ENCODE measurements at places on chromosomes 3 and 15.

DNA sequence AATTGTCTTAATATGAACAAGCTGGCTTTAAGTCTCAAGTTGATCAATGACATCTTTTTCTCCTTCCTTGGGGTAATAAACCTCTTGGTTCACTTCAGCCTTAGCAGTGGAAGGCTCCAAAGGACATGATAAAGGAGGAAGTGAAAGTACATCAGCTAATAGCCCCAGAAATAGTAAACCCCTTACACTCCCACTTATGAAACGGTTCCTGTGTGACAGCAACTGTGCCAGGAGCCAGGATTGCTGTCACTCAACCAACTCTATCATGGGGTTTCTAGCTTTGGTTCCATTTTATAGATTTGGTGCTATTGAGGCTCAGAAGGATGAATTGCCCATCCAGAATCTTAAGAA is 216.7 kb downstream of the ABHD5 start:
- no peak overlapping the region for H3K27ac ChIP-seq
- H3K36me3 ChIP-seq: no peaks in the 10 kb centered on the region
- DNase-seq: no peak
- H3K4me1 ChIP-seq: no peaks in the 10 kb centered on the region
- no peak overlapping the region for H3K4me3 ChIP-seq
- H3K27me3 ChIP-seq: no peaks in the 10 kb centered on the region

DNA sequence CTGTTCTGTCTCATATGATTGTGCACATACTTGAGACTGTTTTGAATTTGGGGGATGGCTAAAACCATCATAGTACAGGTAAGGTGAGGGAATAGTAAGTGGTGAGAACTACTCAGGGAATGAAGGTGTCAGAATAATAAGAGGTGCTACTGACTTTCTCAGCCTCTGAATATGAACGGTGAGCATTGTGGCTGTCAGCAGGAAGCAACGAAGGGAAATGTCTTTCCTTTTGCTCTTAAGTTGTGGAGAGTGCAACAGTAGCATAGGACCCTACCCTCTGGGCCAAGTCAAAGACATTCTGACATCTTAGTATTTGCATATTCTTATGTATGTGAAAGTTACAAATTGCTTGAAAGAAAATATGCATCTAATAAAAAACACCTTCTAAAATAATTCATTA is 5.1 kb downstream of the CCR5 start:
- H3K4me1 ChIP-seq: peaks cover 6% of the 10 kb centered on the region
- H3K4me3 ChIP-seq: no peak overlapping the region
- H3K36me3 ChIP-seq: no peaks in the 10 kb centered on the region

GRCh38 chr3:33717616-33717865 is 513 bp downstream of the CLASP2 start:
- no peak for DNase-seq
- H3K4me1 ChIP-seq: peaks cover 15% of the 10 kb centered on the region
- H3K27ac ChIP-seq: peak overlapping the region; percentile 97
- peak overlapping the region; percentile 71 for H3K4me3 ChIP-seq

DNA sequence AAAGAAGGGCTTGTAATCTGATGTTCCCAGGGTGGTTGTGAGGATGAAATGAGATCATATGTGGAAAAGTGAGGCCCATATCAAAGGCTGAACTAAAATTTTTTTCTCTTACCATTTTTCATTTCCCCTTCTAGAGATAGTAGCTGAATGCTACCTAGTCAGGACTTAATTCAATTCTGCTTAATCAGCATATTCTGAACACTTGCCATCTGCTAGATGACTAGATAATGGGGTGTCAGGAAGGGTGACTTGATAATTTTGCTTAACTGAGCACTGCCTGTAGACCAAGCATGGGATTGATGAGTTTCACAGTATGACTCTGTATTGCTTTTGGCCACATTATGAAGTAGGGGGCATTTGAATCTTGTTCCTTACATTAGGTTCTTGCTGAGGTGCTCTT is 136.2 kb downstream of the CHST2 start:
- no peaks in the 10 kb centered on the region for H3K4me1 ChIP-seq
- no peaks in the 10 kb centered on the region for H3K36me3 ChIP-seq
- DNase-seq: peak; percentile 20

GRCh38 chr3:186094696-186095425 is 14.0 kb downstream of the ETV5 start:
- no peak overlapping the region for H3K27ac ChIP-seq
- H3K36me3 ChIP-seq: no peaks in the 10 kb centered on the region

DNA sequence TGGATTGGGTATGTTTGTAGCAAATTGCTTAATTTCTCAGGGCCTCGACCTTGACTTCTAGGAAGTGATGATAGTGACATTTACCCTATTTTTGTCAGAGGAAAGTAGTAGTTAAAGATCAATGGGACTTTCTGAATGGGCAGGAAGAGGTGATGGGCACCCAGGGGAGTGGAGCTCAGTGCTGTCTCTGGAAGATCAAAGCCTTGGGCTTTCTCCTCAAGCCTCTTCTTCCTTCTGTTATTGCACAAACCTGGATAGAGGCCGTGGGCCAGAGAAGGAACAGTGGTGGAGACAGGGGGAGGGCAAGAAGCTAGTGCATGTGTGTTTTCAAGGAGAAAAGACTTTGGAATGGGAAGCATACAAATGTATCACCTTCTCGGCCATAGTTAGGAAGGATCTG is 44.9 kb upstream of the EOMES start:
- H3K27ac ChIP-seq: no peak overlapping the region
- no peaks in the 10 kb centered on the region for H3K27me3 ChIP-seq
- DNase-seq: no peak
- H3K36me3 ChIP-seq: no peaks in the 10 kb centered on the region
- no peak overlapping the region for H3K4me3 ChIP-seq
- no peaks in the 10 kb centered on the region for H3K4me1 ChIP-seq

GRCh38 chr15:82969353-82969752 is 16.7 kb upstream of the RAMAC start:
- no peaks in the 10 kb centered on the region for H3K36me3 ChIP-seq
- no peaks in the 10 kb centered on the region for H3K27me3 ChIP-seq
- DNase-seq: no peak
- no peaks in the 10 kb centered on the region for H3K4me1 ChIP-seq

GRCh38 chr3:146550070-146550615 is 5.7 kb upstream of the PLSCR1 start:
- no peaks in the 10 kb centered on the region for H3K4me1 ChIP-seq
- no peaks in the 10 kb centered on the region for H3K27me3 ChIP-seq
- H3K27ac ChIP-seq: no peak overlapping the region
- no peak for DNase-seq
- no peaks in the 10 kb centered on the region for H3K36me3 ChIP-seq

- peak overlapping the region; percentile 80 for H3K4me3 ChIP-seq
- peak overlapping the region; percentile 86 for H3K27ac ChIP-seq
- H3K4me1 ChIP-seq: peaks cover 56% of the 10 kb centered on the region
- H3K27me3 ChIP-seq: no peaks in the 10 kb centered on the region
- H3K36me3 ChIP-seq: no peaks in the 10 kb centered on the region
Measured at GRCh38 chr3:38454884-38455638, 1.4 kb downstream of the ACVR2B start.

DNA sequence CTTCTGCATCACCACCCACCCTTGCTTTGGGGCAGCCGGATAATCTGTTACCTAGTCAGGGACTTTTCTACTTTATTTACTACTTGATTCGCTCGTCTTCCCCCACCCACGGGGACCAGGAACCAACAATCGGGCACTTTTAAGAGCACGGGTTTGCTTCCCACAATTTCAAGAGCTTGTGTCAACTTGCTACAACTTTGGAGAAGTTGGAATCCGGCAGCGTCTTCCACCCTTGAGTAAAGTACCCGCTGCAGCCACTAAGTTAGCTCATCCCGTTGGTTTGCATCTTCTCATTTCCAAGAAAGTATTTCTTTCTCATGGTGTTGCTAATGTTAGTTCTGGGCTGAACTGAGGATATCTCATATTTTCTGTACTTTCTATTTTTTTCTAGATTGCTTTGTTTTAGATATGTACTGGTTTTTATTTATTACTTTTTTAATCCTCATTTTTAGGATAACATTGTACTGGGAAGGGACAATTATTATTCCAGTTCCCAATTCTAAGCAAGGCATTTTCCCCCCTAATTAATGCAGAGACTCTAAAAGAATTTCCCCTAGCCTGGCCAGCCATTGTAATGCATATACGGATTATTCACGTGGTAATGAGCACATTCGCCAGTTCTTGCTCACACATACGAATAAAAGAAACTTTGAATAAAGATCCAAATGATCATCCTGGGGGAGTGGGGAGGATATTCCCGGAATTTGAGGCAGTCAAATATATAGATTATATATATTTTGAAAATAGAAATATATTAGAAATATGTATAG is 4.0 kb downstream of the SOX2 start:
- peak overlapping the region; percentile 7 for H3K27ac ChIP-seq
- H3K4me3 ChIP-seq: no peak overlapping the region
- no peak for DNase-seq
- peaks cover 16% of the 10 kb centered on the region for H3K4me1 ChIP-seq
- H3K27me3 ChIP-seq: peaks cover 11% of the 10 kb centered on the region
- no peaks in the 10 kb centered on the region for H3K36me3 ChIP-seq

DNA sequence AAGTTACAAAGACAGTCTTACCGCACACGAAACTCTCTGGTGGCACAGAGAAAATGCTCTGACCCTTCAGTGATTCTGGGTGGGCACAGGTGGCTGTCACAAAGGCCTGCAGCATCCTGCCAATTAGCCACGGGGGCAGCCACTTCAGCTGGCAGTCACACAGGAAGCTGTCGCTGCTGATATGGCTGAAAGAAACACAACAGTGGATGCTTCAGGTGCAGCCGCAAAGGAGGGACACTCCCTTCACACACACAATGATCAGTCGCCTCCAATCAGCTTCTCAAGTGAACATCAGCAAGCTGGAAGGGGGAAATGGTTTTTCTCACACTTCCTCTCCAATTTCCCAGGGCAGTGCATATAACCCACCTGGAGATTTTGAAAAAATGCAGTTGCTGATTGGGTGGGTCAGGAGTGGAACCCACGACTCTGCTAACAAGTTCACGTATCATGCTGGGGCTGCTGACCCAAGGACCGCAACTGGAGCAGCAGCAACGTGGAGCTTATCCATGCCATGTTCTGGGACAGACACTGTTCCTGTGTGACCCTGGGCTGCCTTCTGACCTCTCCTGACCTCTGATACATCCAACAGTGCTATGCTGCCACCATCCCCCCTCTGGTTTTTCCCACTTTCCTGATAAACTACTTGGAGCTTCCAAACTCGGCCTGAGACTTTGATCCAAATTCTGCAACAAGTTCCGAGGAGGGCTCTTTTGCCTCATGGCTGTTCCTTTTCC is 106.6 kb downstream of the LRIG1 start:
- no peak overlapping the region for H3K4me3 ChIP-seq
- no peak for DNase-seq
- no peaks in the 10 kb centered on the region for H3K36me3 ChIP-seq
- peak overlapping the region; percentile 45 for H3K27ac ChIP-seq
- no peaks in the 10 kb centered on the region for H3K27me3 ChIP-seq
- peaks cover 35% of the 10 kb centered on the region for H3K4me1 ChIP-seq

- DNase-seq: no peak
- no peaks in the 10 kb centered on the region for H3K36me3 ChIP-seq
- peak within 1 kb of the TSS; percentile 100 for H3K4me3 ChIP-seq
- peak within 1 kb of the TSS; percentile 99 for H3K27ac ChIP-seq
- H3K4me1 ChIP-seq: peaks cover 54% of the 10 kb centered on the region
Measured at GRCh38 chr3:170357176-170358041, at the start of gene SKIL. SKIL (plus strand) TSS chr3:170357715; CDS start chr3:170360332, 2,617 bp downstream.

DNA sequence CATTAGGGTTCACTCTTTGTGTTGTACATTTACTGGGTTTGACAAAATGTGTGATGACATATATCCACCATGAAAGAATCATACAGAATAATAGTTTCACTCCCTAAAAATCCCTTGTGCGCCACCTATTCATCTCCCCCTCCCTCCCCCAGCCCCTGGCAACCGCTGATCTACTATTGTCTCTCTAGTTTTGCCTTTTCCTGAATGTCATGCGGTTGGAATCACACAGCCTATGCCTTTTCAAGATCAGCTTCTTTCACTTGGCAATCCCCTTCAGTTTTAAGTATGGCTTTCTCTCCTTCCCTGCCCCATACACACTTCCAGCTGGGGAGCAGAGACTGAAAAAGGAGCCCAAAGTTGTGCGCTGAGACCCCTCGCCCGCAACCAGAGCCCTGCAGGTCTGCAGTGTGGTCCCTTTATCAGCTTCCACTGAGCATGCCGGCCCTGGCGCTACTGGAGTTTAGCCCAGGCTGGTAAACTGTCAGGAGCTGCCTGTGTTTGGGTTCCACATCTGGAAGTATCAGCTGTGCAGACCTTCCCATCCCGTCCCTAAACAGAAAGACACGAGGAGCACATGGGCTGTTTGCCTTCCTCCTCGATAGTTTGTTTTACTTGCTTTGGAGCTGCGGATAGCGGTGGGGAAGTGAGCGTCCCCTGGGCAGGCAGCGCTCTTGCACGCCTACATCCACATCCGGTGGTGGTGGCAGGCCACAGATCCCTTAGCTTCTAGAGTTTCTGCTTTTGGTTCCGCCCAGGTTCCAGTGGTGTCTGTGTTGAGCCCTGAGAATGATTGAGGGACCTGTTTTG is 12.3 kb downstream of the BOC start:
- no peak overlapping the region for H3K4me3 ChIP-seq
- no peak overlapping the region for H3K27ac ChIP-seq
- no peak for DNase-seq
- H3K36me3 ChIP-seq: no peaks in the 10 kb centered on the region
- no peaks in the 10 kb centered on the region for H3K27me3 ChIP-seq
- H3K4me1 ChIP-seq: peaks cover 43% of the 10 kb centered on the region

DNA sequence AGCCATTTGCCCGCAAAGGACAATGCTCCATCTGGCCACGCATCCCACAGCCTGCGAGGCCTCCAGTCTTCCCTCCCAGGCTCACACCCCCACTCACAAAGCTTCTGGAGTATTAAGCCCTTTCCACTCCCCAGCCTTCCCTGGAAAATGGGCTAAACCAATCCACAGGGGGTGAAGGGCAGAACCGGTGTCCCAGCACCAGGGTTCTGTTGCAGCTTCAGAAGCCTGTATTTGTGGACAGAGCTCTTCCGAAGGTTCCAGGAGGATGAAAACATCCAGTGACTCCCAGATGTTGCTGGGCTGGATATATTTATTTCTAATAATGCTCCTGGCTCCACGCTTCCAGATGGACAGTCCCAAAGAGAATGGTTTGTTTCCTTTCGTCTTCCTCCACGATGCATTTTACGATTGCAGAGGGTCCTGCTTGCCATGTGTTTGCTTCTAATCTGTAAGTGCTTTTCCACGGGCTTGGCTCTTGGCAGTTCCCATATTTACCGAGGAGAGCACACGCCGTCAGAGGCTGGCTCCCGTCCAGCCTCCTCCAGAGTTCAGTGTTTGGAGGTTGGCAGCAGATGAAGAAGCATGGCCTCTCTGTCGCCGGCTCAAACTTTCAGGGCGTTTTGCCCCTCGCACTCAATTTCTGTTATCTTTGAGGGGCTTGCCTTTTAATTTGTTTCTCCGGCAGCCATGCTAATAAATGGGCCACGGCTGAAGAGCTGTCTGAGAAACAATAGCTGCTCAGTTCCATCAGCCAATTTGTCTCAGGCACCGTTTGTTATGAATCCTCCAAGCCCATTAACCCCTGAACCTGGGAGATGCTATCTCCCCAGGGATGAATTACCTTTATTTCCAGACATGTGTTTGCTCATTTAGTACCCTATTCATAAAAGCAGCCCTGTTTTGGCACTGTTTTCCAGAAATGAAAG is 367.9 kb upstream of the PROK2 start:
- H3K4me1 ChIP-seq: peaks cover 36% of the 10 kb centered on the region
- DNase-seq: no peak
- H3K4me3 ChIP-seq: peak overlapping the region; percentile 10
- H3K27ac ChIP-seq: peak overlapping the region; percentile 66
- no peaks in the 10 kb centered on the region for H3K27me3 ChIP-seq
- H3K36me3 ChIP-seq: no peaks in the 10 kb centered on the region

GRCh38 chr3:171172070-171172469 is 145.6 kb upstream of the SLC2A2 start:
- H3K36me3 ChIP-seq: no peaks in the 10 kb centered on the region
- no peak overlapping the region for H3K4me3 ChIP-seq
- H3K27me3 ChIP-seq: no peaks in the 10 kb centered on the region
- H3K4me1 ChIP-seq: no peaks in the 10 kb centered on the region

GRCh38 chr15:56716334-56716733 is 17.0 kb downstream of the ZNF280D start:
- peaks cover 49% of the 10 kb centered on the region for H3K4me1 ChIP-seq
- DNase-seq: no peak
- H3K36me3 ChIP-seq: no peaks in the 10 kb centered on the region
- no peaks in the 10 kb centered on the region for H3K27me3 ChIP-seq
